Stimulated activated CD8-positive, alpha-beta memory T cell treated with anti-CD3 and anti-CD28 coated beads, Interleukin-12 subunit alpha, Interleukin-12 subunit beta, amount 100 ng/mL, for 1 hour (primary cell): ENCODE measurements at places on chromosomes 2 and 18.

DNA sequence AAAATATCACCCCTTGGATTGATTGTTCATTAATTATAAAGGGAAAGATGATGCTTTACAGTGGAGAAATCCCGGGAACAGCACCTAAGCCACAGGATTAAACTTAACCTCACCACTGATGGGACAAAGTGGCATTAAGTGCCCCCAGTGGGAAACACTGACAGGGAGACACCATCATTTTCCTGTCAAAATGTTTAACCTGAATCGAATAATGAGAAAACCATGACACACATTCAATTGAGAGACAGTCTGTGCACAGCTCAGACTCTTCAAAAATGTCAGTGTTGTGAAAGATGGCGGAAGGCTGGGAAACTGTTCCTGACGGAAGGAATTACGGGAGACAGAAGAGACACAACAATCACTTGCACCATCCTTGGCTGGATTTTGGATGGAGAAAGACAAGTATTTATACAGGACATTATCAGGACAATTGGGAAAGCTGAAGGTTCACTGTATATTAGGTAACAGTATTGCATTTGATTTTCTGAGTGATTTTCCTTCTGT is 111.8 kb upstream of the ASB18 start:
- no peak for DNase-seq

DNA sequence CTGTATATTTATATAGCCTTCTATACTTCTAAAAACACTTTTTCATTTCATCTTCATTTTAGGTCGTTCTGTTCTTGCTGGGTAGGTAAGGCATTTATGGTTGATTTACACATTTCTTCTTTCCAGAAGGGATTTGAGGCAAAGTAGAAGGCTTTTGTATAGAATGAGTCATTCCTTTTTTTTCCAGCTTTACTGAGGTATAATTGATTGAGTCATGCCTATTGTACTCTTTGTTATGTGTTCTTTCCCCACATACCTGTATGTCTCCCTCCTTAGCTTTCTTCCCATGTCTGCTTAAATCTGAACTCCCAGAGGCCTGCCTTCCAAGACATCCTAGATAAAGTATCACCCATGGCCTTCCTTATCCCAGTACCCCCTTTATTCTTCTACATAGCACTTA is 4.8 kb upstream of the CDC42EP3 start:
- no peak for DNase-seq

DNA sequence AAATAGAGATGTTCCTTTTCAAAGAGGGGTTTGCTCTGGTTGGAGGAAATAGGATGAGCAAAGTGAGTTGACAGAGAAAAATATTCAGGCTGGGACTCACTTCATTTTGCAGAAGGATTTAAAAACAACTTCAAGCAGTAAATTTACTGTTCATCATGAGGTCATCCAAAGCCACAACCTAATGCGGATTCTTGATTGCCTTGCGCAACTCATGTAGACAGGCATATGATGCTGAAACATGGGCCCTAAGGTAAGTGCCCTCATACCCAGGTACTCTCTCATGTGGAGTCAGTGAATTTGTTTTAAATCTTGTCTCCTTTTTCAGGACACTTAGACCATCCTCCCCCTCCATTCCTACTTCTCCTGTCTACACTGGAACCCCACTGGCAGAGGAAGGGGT is 51.9 kb upstream of the LYPD1 start:
- DNase-seq = no peak

- no peak for DNase-seq
Measured at GRCh38 chr18:2997846-2998564, 14.9 kb downstream of the LPIN2 start.

GRCh38 chr2:26299471-26300101 is 46.4 kb upstream of the SELENOI start:
- DNase-seq = no peak

DNA sequence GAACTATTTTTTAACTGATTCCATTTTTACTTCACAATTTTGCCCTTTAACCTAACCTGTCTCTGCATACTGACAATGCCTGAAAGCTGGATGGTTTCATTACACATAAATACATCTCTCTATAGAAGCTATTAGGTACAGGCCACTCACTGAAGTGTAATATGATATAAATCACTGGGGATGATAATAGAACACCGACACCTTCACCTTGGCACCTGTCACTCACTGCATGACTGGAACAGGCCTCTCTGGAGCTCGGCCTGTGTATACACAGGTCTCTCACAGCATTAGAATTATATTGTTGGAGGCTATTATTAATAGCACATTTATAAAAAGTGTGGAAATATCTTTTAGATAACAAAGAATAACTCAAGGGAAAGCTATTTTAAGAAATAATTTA is 138.2 kb downstream of the TMEM131 start:
- DNase-seq = no peak

GRCh38 chr18:57131101-57131500 is 15.8 kb upstream of the BOD1L2 start:
- DNase-seq = no peak

GRCh38 chr2:97068074-97068473 is 26.6 kb downstream of the FAHD2B start:
- DNase-seq = no peak

GRCh38 chr18:61545281-61546245 is 212.3 kb downstream of the CDH20 start:
- DNase-seq = no peak

- no peak for DNase-seq
Measured at GRCh38 chr2:96861074-96861473, 3.3 kb upstream of the ANKRD39 start.

GRCh38 chr2:221641181-221641871 is 69.2 kb upstream of the EPHA4 start:
- no peak for DNase-seq

DNA sequence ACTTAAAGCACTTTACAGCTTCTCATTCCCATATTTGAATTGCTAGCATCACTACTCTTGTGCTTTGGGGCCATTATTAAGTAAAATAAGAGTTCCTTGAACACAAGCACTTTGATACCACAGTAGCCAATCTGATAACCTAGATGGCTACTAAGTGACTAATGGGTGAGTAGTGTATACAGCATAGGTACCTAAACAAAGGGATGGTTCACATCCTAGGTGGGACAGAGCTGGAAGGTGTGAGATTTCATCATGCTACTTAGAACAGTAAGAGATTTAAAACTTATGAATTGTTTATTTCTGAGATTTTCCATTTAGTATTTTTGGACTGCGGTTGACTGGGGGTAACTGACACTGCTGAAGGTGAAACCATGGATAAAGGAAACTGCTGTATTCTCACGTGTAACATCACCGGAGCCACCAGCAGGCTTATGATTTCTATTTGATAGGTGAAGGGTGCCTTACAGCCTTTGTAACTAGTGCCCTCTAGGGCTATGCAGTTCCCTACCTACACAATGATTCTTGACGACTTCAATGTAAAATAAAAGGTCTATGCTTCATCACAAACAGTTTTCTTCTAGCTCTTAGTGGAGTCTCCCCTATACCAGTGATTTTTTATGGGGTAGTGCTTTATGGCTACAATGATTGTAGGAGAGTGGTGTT is 22.1 kb upstream of the CRIM1 start:
- no peak for DNase-seq

GRCh38 chr2:17520761-17521160 is 2.5 kb upstream of the RAD51AP2 start:
- no peak for DNase-seq

DNA sequence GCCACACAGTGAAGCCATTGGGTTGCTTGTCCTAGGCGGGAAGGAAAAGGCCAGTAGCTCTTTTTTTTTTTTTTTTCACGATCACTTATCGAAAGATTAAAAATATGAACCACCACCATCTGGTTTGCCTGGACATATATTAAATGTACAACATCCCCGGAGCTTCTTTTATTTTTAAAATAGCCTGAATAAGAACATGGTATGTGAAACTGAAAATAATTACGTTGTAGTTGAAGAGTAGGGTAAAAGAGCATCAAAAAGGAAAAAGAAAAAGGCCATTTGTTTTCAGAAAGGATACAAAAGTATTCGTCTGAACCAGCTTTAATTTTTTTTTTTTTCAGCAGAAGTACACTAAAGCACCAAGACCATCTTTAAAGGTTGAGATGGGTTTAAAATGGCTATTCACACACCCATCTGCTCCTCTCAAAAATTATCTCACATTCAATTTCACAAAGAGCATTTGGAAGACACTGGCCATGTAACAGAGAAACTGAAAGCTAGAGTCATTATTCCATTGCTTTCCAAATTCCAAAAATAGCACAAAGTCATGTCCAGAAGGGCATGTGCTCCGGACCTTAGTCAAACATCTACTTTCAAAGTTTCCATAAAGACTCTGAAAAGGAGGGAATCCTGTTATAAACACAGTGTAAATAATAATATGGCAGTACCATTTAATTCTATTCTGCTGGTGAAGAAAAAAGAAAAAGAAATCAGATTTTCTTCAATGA is 82.9 kb downstream of the SCN3A start:
- no peak for DNase-seq

DNA sequence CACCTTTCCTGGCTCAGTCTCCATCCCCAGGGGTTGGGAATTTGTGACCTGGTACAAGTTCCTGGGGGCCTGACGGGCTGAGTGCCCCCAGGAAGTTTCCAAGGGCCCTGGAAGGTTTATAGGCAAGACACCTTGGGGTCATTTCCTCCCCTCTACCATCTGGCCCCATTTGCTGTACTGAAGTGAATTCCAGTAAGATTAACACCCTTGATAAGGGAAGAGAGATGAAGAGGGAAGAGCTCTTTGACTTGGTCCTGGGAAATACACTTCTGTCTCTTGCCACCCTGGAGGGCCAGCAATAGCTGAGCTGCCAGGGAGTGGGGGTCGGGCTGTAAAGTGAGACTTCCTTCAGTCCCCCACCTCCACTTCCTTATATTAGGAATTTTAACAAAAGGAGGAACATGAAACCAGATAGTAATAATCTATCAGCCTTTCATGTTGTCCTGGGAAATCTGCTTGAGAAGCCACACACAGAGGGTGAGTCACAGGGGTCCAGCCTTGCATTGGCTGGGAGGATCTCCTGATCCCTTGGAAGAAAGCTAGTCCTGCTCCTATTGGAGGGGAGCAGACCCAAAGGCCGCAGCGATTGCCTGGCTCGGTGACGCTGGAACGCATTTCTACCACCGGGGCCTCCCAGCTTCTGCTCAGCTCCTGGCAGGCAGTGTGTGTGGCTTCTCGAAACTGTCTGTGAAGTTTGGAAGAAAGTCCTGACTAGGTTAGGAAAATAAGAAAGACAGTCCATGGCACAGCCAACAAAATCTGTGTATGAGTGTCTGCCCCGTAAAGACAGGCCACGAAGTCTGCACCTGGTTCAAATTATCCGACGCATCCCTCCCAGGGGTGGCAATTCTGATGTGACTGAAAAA is 87.3 kb downstream of the ACAA2 start:
- DNase-seq = no peak

DNA sequence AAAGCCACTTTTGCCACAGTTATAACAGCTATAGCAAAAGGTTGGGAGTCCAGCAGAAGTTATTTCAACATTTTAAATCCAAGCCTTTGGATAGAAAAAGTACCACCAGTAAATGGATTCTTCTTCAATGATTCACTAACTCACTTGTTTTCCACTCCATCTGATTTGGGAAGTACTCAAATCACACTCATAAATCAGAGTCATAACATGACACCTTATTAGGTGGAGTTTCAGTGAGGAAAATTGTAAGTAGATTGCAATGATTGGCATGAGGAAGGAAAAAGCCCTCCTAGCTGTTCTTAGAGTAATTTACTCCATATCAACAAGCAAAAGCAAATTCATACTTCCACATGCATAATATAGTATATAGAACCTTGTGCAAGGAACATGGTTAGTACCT is 132.9 kb downstream of the NR4A2 start:
- no peak for DNase-seq

GRCh38 chr2:219542931-219543595 is 546 bp downstream of the CHPF start:
- DNase-seq = no peak

- no peak for DNase-seq
Measured at GRCh38 chr2:2542966-2543611, 212.0 kb upstream of the MYT1L start.

GRCh38 chr2:163733301-163733938 is 2.4 kb downstream of the FIGN start:
- DNase-seq = no peak

- no peak for DNase-seq
Measured at GRCh38 chr2:147062073-147062472, 782.8 kb upstream of the ACVR2A start.

DNA sequence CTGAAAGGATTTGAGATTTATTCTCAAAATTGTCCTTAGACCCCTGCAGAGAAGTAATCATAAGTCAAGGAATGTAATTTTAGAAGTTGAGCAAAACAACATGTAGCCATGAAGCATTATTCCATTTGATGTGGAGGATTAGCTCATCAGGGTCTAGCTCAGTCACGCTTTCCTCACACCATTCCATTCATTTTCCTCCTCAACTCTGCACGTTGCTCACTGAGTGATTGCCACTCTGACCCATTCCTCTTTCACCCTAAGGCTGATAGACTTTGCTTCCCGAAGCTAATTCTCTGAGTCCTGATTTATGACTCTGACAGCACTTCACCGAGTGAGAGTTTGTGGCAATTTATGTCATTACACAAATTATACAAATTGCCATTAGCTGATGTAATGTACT is 820.6 kb upstream of the PIK3C3 start:
- no peak for DNase-seq

GRCh38 chr18:3870914-3871313 is 420.9 kb downstream of the TGIF1 start:
- DNase-seq = no peak

DNA sequence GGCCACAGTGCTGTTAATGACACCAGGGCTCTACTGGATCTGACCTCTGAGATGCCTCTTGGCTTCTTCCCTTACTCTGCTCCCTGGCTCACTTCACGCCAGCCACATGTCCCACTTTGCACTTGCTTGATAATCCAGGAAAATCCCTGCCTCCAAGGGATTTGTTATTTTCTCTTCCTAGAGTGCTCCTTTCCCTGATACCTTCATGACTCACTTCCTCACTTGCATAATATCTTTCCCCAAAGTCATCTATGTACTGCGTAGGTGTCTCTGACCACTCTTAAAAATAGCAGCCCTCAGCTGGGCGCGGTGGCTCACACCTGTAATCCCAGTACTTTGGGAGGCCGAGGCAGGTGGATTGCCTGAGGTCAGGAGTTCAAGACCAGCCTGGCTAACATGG is 572.3 kb downstream of the PLCL1 start:
- DNase-seq = no peak

DNA sequence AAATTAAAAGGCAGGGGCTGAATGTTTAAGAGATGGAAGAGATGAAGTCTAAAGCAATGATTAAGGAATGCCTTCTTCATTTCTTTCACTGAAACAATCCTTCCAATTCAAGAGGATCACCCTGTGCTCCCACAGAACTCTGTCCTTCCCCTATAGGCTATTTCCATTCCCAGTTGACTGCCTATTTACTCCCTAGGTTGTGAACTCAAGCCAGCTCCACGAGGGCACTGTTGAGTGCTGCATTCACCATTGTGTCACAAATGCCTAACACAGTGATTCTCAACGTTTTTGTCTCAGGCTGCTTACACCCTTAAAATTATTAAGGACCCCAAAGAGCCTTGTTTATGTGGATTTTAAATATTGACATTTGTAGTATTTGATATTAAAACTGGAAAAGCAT is 112.4 kb downstream of the AOX1 start:
- DNase-seq = no peak
